Effector memory CD8-positive, alpha-beta T cell (primary cell): ENCODE measurements at places on chromosomes 16 and 17.

DNA sequence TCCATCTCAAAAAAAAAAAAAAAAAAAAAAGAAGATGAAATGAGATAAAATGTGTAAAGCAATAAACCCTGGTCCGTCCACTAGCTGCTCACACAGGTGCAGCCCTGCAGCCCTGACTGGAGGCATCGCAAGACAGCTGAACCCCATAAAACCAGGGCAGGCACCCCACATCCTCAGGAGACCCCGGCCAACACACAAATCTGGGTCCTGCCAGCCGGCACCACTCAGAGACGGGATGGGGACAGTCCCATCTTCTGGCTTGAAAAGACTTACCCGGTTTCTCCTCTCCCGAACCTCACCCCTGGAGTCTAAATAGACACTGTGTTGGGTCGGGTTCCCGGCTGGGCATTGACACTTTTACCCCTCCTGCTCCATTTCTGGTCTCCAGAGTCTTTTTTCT lies 52.7 kb upstream of the TNRC6C start:
- no peak for DNase-seq
- no peak overlapping the region for H3K27ac ChIP-seq
- H3K4me1 ChIP-seq, result peaks cover 8% of the 10 kb centered on the region
- no peak overlapping the region for H3K4me3 ChIP-seq

- DNase-seq, result no peak
- H3K4me3 ChIP-seq, result no peak overlapping the region
- no peaks in the 10 kb centered on the region for H3K4me1 ChIP-seq
- H3K27me3 ChIP-seq, result no peaks in the 10 kb centered on the region
- no peaks in the 10 kb centered on the region for H3K36me3 ChIP-seq
These were observed 58.3 kb downstream of the AKAP1 start for GRCh38 chr17:57143361-57143760.

DNA sequence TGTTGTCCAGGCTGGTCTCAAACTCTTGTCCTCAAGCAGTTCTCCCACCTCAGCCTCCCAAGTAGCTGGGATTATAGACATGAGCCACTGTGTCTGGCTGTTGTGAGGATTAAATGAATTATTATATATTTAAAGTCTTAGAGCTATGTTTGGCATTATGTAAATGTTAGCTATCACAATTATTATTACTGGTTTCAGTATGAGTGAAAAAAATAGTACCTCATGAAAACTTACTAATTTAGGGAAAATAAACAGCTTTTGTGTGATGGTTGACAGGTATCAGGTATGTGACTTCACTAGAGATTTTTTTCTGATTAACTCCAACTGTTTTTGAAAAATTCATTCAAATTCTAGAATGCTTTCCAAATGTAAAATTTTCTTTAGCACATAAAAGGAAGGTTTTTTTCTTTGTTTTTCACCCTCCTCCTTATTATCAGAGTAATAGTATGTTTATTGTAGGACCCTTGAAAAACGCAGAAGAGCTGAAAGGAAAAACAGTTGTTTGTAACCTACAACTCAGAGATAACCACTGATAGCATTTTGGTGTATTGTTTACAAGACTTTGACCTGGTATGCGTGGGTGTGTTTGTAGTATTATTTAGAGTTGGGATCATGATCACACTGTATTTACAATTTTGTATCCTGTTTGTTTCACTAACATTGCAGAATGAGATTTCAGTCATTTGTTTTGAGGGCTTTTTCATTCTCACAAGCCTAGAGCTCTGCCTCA lies 13.2 kb downstream of the NLK start:
- peaks cover 10% of the 10 kb centered on the region for H3K4me1 ChIP-seq
- no peaks in the 10 kb centered on the region for H3K27me3 ChIP-seq
- H3K27ac ChIP-seq, result peak overlapping the region; percentile 49
- no peaks in the 10 kb centered on the region for H3K36me3 ChIP-seq
- no peak overlapping the region for H3K4me3 ChIP-seq

GRCh38 chr16:88351491-88352101 lies 31.2 kb upstream of the ZNF469 start:
- no peaks in the 10 kb centered on the region for H3K27me3 ChIP-seq
- H3K36me3 ChIP-seq, result peaks cover 2% of the 10 kb centered on the region
- DNase-seq, result no peak
- peaks cover 4% of the 10 kb centered on the region for H3K4me1 ChIP-seq

DNA sequence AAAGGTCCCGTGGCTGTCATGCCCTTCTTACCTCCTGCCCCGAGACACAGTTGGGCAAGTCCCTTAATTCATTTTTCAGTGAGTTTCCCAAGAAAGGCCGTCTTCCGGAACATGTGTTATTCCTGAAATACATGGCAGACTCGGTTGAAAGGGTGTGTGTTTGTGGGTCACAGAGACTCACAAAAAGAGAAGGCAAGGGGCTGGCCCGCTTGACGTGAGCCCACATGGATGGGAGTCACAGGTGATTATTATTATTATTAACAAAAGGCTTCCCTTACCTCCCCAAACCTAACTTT lies 34.1 kb upstream of the CCR7 start:
- peak overlapping the region; percentile 99 for H3K27ac ChIP-seq
- peak overlapping the region; percentile 83 for H3K4me3 ChIP-seq

DNA sequence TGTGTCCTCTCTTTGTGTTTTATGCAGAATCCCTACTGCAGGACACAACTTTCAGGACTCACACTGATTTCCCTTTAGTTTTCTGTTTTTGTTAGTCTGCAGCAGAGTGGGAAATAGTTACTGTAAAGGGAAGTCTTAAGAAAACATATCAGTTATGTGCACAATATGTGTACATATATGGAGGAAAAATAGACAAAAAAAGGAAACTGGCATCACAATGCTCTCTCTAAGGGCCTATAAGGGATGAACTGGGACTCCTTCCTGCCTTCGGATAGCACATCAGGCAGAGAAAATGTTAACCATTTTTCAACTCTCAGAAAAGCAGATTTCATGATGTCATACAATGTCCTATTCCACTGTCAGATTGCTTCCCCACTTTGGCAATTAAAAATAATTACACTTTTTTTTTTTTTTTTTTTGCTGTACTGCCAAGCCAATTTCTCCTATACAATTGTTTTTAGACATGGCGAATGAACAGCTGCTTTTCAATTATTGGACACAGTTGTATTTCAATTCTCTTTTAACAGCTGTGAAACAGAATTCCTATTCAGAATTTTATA lies 112.5 kb upstream of the KCNJ16 start:
- no peaks in the 10 kb centered on the region for H3K4me1 ChIP-seq
- no peak for DNase-seq
- no peaks in the 10 kb centered on the region for H3K27me3 ChIP-seq
- H3K36me3 ChIP-seq, result no peaks in the 10 kb centered on the region
- no peak overlapping the region for H3K27ac ChIP-seq

- DNase-seq, result no peak
- H3K4me3 ChIP-seq, result no peak overlapping the region
- H3K4me1 ChIP-seq, result no peaks in the 10 kb centered on the region
- H3K36me3 ChIP-seq, result no peaks in the 10 kb centered on the region
- no peak overlapping the region for H3K27ac ChIP-seq
These were observed 223.0 kb downstream of the TANC2 start for GRCh38 chr17:63189082-63189481.

GRCh38 chr17:17934806-17935205 lies 37.4 kb downstream of the TOM1L2 start:
- H3K36me3 ChIP-seq, result no peaks in the 10 kb centered on the region
- no peak overlapping the region for H3K4me3 ChIP-seq
- H3K27ac ChIP-seq, result peak overlapping the region; percentile 21
- peaks cover 24% of the 10 kb centered on the region for H3K4me1 ChIP-seq

GRCh38 chr16:50769-51591 lies 2.4 kb downstream of the POLR3K start:
- H3K4me1 ChIP-seq, result peaks cover 26% of the 10 kb centered on the region
- peaks cover 52% of the 10 kb centered on the region for H3K36me3 ChIP-seq
- peak overlapping the region; percentile 96 for H3K4me3 ChIP-seq
- DNase-seq, result no peak
- no peaks in the 10 kb centered on the region for H3K27me3 ChIP-seq

GRCh38 chr17:81043725-81044427 lies 8.9 kb downstream of the BAIAP2 start:
- H3K27me3 ChIP-seq, result no peaks in the 10 kb centered on the region
- peaks cover 26% of the 10 kb centered on the region for H3K36me3 ChIP-seq
- no peak overlapping the region for H3K27ac ChIP-seq
- peaks cover 11% of the 10 kb centered on the region for H3K4me1 ChIP-seq
- DNase-seq, result no peak
